ENCODE measurements at places on chromosomes 3 and 15.

GRCh38 chr3:157363393-157363792 lies 73.3 kb upstream of the PTX3 start:
- no peak for DNase-seq

DNA sequence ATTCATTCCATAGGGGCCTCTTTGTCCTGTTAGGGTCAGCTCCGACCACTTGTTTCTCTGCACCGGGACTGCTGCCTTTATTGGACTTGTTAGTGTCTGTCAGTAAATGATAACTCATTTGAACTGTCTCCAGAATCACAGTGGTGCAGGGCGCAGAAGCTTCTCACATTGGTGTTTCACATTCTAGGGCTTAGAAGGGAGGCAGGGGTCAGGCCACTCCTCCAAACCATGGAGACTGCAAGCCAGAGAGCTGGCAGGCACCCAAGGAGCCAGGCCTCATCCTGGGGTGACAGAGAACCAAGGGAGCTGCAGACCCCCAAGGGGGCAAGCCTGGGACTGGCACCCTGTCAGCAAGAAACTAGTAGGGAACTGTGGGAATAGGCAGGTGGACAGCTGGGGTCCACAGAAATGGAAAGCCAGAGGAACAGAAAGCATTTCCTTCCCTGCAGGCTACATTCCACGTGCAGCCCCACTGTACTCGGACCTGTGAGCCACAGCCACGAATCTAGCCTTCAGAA lies 49.1 kb downstream of the CCNL1 start:
- DNase-seq, result no peak

DNA sequence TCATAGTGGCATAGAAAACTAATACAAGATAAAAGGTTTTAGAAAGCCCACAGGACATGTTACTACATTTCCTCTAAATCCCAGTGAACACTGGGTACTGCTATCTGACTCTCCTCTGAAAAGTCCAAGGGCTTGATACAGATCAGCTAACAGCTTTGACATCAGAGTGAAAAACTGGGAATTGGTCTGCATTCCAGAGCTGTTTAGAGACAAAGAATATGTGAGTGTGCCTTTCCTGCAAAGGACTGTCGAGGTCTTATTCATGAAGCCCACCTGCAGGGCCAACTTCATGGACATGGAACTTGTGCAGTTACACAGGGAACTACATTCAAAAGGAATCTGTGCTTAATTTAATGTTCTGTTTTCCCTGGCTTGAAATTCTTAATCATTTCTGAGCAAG lies 5.2 kb upstream of the TMCO5A start:
- no peak for DNase-seq

GRCh38 chr3:59341459-59341858 lies 291.6 kb upstream of the CFAP20DC start:
- no peak for DNase-seq

GRCh38 chr15:47908486-47908885 lies 191.2 kb downstream of the SEMA6D start:
- DNase-seq, result no peak

DNA sequence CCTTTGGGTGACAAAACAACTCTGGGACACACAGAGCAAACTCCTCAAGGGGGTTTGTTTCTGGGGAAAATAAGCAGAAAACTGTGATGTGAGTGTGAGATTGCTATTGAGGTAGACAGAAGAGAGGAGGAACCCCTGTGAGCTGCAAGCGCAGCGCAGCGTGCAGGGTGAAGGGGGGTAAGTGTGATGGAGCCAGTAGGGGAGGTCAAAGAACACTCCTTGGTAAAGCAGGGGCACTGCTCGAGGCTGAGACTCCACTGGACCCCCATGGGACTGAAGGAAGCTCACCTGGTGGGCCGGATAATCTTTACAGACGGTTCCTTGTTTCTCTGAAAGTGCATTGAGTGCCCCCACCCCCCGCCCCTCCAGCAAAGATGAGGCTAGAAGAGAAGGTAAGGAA lies 7.5 kb downstream of the INAFM2 start:
- no peak for DNase-seq

DNA sequence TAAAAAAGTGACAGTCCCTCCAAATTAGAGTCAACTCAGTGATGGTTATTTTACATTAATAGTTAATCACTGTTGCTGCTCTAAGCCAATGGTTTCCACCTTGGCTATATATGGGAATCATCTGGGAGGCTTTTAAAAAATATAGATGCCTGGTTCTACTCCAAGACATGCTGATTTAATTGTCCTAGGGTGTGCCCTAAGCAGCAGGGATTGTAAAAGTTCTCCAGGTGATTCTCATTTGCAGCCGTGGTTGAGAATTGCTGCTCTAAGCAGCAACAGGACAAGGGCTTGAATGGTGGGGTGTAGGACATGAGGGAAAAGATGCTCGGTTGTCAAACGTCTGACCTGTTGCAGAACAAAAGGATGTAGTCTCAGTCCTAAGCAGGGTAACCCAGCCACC lies 405.1 kb upstream of the MCTP2 start:
- no peak for DNase-seq
